ENCODE measurements at places on chromosomes 11 and 22.

- DNase-seq = no peak
Measured at GRCh38 chr11:86497310-86497709, 122.6 kb downstream of the CCDC81 start.

DNA sequence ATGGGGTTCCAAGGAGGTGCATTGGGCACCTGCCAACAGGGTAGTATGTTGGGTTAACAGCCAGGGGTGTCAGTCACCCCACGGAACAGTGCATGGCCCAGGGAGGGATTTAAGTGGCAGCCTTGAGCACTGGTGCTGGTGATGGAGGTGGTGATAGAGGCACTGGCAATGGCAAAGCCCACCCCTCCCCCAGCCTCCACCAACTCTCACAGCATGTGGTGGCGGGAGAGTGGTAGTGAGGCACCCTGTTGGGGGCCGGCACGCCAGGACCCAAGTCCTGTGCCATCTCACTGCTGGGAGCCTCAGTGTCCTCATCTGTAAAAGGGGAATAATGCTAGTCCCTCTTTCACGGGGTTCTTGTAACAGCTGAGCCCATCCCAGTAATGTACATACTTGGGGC is 81.5 kb downstream of the MPPED1 start:
- DNase-seq = no peak

- peak; percentile 28 for DNase-seq
Measured at GRCh38 chr11:17528181-17528691, 16.0 kb downstream of the USH1C start.

- no peak for DNase-seq
Measured at GRCh38 chr22:17844150-17844549, 69.9 kb upstream of the BID start.
